ENCODE measurements at places on chromosomes 16 and 17.

GRCh38 chr17:3665834-3666233, 2.5 kb downstream of the TAX1BP3 start:
- DNase-seq = no peak

DNA sequence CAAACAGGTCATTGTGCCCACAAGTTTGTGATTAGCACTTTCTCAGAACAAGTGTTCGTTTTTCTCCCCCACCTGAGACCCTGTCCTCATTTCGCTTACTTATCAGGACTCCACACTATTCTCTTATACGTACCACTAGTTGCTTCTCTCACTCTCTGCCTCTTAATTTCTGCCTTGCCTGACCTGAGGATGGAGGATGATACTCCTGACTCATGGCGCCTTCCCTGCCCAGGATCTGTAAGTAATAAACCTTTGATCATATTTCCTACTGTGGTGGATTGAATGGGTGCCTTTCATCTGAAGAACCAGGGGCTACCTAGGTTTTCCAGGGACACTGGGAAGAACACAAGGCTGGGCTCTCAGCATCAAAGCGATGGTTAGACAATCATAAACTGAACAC, 39.8 kb upstream of the BPTF start:
- no peak for DNase-seq

GRCh38 chr16:73743665-73744496, 552.7 kb upstream of the PSMD7 start:
- DNase-seq = no peak

DNA sequence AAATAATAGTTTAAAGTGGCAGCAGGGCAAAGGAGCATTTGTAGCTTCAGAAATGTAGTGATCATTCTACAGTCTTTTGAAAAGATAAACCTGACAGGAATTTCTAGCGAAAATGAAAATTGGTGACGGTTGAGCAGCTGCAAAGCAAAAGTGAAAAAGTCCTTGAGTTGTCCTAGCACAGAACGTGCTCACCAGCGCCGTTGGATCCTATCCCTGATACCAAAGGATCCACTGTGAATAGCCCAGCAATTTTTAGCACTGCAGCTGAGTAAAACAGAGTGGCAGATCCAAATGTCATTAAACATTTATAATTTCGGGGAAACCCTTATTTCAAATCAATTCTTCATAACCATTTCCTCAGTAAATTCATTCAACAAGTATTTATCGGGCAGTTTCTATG, 453.8 kb upstream of the HSBP1 start:
- DNase-seq = no peak

Measured in T47D (cell line).